ENCODE measurements at places on chromosomes 3 and 15.

- DNase-seq: no peak
These were observed 42.5 kb downstream of the PLXNA1 start for GRCh38 chr3:127025456-127025855.

GRCh38 chr15:52464040-52464439, 64.6 kb downstream of the MYO5A start:
- peak; percentile 10 for DNase-seq

DNA sequence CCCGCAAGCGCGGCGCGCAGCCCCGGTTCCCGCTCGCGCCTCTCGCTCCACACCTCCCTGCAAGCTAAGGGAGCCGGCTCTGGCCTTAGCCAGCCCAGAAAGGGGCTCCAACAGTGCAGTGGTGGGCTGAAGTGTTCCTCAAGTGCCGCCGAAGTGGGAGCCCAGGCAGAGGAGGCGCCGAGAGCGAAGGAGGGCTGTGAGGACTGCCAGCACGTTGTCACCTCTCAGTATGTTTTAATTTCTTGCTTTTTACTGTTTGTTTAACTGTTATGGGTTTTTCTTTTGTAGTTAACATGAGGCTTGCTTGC, 1525.7 kb downstream of the SI start:
- no peak for DNase-seq

DNA sequence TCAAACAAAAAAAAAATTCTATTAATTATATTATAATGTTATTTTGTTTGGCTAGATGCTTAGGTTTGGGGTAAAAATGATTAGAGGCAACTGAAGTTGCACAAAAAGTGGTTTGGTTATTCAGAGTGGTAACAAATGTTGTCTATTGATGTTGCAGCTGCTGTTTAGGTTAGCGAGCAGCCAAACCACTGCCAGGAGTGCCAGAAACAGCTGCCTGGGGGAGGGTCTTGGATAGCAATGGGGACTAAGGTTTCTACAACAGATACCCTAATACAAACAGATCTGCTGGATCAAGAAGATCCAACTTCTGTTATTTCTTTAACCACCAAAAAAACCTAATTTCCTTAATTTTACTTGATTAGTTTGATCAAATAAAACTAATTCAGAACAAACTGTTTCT, 26.6 kb downstream of the BTLA start:
- no peak for DNase-seq

GRCh38 chr15:60932051-60932915, 296.8 kb downstream of the RORA start:
- DNase-seq: no peak

DNA sequence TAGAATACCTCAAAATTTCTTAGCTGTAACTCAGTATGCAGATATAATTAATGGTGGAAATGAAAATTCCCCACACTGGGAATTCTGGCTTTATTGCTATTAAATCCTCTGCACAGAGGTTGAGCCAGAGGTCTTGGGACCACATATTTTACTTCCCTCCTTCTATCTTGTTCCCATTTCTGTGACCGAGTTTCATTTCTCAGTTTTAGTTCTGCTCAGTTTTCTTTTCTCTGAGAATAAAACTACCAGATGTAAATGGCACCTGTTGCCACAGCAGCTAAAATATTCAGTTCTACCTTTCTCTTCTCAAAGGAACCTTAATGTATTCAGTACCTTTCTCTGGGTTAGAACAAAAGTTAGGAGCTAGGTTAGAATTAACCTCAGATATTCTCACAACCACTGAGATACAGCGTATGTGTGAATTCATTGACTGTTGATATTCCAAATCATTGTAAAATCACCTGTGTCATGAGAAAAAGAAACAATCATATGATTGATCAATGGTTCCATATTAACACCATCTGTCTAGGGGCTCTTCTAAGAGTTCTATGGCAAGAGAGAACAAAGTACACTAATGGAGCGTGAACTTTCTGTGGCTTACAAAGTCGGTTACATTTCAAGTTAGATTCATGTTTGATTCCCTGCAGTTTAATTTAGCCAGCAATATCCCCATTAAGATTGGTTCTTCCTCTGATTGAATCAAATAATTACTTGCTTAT, 374.1 kb downstream of the EFHB start:
- DNase-seq: no peak

DNA sequence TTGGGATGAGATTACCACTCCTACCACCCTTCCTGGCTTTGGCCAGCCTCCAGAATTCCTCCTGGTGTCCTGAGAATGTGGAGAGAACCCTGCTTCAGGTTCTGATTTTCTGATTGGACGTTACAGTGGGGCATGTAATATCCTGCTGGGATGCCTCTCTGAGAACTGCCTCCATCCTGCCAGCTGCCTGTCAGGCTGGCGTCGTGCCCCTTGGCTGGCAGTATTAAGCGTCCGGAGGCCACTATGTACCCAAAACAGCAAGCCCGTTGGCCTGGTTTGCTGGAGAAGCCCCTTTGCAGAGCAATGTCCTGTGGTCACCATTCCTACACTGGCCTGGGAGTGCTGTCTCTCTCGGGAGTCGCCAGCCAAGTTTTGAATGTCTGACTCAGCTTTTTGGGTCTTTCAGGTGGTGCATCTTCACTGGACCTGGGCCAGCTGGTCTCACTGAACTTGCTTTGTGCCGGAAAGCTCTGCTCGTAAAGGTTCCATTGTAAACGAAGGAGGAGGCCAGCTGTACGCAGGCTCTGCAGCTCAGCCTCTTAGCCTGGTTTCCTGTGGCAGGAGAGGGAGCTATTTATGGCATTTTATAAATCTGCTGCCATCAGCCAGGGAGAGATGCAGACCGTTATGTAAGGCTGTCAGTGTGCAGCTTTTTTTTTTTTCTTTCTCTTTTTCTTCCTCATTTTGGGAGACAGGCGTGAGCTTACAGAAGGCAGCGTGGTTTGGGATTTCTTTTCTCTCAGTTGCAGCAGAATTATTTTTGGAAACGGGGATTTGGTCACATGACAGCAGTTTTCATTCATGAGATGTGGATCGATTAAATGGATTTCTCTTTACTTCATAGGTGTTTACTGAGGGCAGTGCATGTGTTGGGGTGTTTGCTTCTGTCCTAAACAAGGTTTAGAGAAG, 19.0 kb upstream of the TRAK1 start:
- no peak for DNase-seq

DNA sequence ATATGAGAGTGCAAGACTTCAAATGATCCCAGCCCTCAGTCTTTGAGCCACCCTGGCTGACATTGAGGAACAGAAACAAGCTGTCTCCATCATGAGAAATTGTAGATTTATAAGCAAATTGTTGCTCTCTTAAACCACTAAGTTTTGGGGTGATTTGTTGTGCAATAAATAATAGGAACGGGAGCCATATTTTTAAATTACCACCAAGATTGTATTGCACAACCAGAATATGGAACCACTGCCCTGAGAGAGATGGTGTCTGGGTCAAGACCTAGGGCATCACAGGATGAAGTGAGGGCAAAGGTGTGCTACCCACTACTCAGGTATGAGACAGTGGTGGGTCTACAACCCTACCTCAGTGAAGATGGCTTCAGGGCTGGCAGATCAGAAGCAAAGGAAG, 2.3 kb upstream of the CFAP92 start:
- no peak for DNase-seq

DNA sequence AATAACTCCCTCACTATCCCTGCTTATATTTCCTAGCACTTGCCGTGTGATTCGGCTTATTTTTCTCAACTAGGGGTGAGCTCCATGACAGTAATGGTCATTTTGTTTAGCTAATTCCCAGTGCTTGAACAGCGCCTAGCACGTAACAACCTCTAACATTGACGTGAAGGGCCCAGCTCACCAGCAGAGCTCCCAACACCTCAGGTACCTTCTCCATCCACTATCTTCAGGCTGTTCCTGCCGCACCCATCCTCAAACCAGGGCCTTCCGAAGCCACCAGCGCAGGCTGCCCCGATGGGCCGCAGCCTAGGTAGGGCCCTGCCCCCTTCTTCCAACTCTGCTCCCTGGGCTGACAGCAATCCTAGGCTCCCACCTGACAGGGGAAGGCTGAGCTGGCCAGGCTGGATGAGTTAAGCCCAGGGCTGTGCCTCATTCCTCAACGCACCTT, 751 bp upstream of the RPS17 start:
- no peak for DNase-seq

DNA sequence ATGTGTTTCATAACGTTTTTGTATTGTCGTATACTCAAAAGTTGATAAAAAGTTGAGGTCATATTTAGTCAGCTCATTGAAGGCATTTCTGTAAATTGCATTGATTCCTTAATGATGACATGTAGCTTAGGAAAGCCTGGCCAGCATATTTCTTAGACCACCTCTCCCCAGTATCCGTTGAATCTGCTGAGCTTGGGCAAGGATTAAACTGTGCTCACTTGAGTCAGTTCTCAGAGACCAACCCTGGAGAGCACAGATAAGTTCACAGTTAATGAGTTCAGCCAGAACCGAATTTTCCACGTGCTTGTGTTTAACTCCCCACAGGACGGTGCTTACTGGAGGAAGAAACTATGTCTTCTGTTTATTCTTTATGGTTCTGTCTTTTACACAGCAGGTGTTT, 132.7 kb downstream of the SLC25A26 start:
- DNase-seq: no peak

DNA sequence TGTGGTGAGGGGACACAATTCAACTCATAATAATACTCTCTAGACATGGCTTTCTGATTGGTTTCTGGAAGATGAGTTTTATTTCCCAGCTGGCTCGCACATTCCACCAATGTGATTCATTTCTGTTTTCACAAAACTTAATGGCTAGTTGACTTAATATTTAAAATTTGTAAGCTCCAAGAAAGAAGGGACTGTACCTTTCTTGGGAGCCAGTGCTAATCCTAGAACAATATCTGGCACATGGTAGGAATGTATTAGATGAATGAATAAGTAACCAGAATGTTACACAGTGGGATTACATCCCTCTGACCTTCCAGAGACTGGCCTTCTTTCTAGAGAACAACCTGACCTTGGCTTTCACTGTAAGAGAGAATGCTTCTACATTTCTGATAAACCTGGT, 262.8 kb downstream of the RORA start:
- DNase-seq: no peak

GRCh38 chr3:37652405-37652804, 209.3 kb upstream of the CTDSPL start:
- DNase-seq: no peak

DNA sequence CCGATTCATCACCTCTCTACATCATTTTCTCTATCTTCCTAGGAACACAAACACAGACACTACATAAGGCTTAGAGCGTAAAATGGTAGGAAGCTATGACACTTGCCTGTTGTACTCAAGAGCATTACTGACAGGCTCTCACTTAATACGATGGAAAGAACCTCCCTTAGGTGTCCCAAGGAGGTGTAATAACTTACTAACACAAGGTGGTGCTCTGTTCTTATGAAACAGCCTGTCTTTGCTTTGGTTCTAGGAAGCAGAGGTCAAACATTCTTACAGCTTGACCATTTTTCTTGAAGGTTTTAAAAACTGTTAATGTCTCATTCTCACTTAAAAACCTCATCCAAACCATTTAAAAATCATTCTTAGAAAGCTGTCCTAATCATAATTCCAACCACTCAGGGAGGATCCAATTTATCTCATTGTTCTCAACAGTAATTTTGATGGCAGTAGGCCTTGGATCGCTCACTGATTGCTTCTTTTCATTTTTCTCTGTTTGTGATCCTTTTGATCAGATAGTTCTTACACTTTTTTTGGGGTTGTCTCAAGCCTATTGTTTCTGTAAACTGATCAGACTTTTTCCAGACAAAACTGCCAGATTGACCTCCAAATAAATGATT, 317.8 kb upstream of the AGTR1 start:
- DNase-seq: no peak

DNA sequence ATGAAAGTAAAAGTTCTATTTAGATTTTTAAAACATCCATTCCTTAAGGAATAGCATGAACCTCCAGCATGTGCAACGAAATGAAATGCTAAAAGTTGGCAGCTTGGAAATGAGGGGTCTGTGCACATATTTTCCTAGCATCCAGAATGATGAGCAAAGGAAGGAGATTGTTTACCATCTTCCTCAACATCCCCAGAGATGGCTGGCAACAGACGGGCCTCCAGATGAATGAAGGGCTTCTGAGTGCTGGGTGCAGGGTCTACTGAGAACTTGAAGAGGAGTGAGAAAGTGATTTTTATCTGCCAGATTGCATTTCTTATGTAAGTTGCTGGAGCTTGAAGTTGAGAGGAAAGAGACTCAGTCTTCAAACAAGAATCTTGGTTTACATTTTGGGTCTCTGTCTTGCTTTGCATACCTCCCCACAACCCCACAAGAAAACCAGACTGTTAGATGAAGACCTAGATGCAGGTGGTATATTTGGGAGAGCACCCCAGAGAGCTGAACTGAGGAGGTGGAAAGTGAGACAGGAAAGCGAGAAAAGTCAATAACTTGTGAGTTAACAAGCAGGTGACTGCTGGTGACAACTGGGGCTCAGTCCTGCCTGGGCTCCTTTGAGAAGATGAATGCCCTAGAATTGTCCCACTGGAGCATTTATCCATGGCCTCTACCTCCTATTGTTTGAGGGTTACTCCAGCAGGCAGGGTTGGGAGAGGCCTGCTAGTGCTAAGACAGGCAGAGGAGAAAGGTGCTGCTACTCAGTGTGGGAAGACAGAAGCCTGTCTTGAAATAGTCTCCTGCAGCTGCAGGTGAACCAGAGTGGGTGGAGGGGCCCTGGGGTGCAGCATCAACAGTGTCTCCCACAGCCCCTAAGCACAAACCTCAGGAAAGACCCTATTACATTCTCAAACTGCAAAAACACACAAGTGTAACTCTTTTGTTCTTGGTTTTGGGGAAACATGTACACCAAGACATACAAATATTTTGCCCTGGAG, 10.5 kb upstream of the CCK start:
- DNase-seq: no peak

All from immature natural killer cell (primary cell).